Bronchus fibroblast of lung (primary cell): ENCODE measurements at places on chromosomes 13 and 19. TPM values are rescaled to one million over a fixed set of nuclear protein-coding genes. Genes with fewer than 3 reads are reported as not detected.

The HIF3A gene
- total RNA-seq: 9.1 and 10.7 TPM in 2 replicates

The NLRP5 gene
- not detected in 2 replicates for total RNA-seq

The ZC3H4 gene
- total RNA-seq: 26.3 and 28.7 TPM in 2 replicates

The SHANK1 gene
- 0.84 and 1.8 TPM in 2 replicates for total RNA-seq

The LRRC4B gene
- total RNA-seq: under 0.01 TPM in 1 of 2 replicates, not detected in the other

The KLK15 gene
- not detected in 2 replicates for total RNA-seq

The MRI1 gene
- total RNA-seq: 33.1 and 35.0 TPM in 2 replicates

The WDR88 gene
- not detected in 2 replicates for total RNA-seq

The FAM216B gene
- total RNA-seq: not detected in 2 replicates

The CEACAM1 gene
- not detected in 2 replicates for total RNA-seq

The ZNF285 gene
- total RNA-seq: 1.5 and 1.8 TPM in 2 replicates

The TEKTIP1 gene
- total RNA-seq: not detected in 2 replicates
